LHCN-M2 (cell line): ENCODE measurements at places on chromosomes 16 and 17. TPM values are rescaled to one million over a fixed set of nuclear protein-coding genes. Genes with fewer than 3 reads are reported as not detected.

DNA sequence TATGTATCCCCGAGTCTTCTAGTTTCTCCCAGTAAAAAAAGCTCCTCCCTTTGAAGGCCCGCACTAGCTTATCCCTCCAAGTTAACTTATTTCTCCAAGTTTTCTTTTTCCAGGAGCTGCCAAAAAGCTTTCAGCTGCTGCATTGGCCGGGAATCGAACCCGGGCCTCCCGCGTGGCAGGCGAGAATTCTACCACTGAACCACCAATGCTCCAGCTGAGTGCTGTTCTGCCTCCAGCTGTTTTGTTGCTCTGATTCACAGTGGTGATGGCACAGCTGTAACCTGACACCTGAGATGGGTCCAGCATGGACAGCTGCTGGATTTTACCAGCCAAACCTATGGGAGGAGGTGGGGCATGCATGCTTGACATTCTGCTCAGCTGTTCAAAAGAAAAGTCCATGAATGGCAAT lies 22.1 kb downstream of the VAC14 start:
- DNase-seq: peak; percentile 97

- no peak for DNase-seq
Measured at GRCh38 chr17:35138218-35138617, 3.9 kb downstream of the NLE1 start.

- no peak for DNase-seq
Measured at GRCh38 chr16:3992297-3993051, 112.0 kb upstream of the CREBBP start.

Gene CPNE7
- total RNA-seq: 119 and 147 TPM in 2 replicates
